Activated T-helper 2 cell treated with anti-CD3 and anti-CD28 coated beads, Interferon-gamma antibody, Interleukin-2, Interleukin-4, amounts not matched to agents 10 μg/mL and 5 μg/mL and 100 μg/mL, durations not matched to agents 14 hours and 24 hours and 36 hours (primary cell): ENCODE measurements at places on chromosomes 5 and 9. TPM values are rescaled to one million over a fixed set of nuclear protein-coding genes. Genes with fewer than 3 reads are reported as not detected.

CER1 gene
- total RNA-seq, result not detected in 2 replicates

DNA sequence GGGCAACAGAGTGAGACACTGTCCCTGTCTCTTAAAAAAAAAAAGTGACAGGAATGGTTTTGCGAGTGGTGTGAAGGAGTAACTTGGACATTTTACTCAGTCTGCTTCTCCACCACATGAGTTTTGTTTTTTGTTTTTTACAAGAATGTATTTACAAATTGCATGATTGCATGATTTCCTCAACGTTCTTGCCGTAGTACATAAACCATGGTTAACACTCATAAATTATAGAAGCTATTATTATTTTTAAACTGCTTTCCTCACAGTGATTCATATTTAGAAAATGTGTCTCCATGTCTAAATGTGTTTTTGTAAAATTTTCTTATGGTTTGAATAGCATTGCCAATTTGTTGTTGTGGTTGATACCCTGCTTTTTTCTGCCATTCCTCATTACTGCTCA, 220.0 kb downstream of the GOLPH3 start:
- DNase-seq, result no peak

DNA sequence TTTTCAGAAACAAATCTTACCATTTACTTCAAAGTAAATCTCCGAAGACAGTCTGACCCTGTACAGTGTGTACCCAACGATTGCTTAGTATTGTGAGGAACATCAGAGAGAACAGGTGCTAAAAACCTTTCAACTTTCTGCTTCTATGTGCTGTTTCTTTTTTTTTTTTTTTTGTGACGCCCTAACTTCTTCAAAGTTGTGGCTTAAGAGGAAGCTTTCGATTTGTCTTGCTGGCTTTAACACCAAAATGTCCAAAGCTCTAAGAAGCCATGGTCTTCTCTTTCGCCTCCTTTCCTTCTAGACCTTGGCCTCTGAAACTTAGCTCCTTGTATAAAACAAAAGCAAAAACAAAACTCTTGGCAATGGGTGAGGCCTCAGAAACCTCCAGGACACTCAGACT, 1.2 kb downstream of the TNFSF8 start:
- DNase-seq, result no peak

DNA sequence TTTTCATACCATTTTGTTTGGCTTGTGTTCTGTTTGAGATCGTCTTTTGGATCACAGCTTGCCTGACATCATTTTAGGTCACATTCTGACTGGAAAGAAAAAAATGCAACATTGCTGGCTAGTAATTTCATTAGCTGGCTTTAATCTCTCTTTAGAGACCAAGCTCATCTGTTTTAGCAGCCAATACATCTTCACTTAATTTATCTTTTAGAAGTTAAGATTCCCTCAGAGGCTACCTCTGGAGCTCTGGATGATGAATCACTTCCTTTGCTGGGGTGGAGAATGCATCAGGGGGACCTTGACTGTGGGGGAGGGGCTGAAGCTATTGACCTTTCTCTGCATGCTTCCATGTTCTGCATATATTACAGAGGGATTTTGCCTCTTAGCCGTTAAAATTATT, 181.5 kb upstream of the OTULINL start:
- no peak for DNase-seq

UQCRQ gene
- 400 and 412 TPM in 2 replicates for total RNA-seq

DND1 gene
- total RNA-seq, result 3.2 and 3.5 TPM in 2 replicates

DNA sequence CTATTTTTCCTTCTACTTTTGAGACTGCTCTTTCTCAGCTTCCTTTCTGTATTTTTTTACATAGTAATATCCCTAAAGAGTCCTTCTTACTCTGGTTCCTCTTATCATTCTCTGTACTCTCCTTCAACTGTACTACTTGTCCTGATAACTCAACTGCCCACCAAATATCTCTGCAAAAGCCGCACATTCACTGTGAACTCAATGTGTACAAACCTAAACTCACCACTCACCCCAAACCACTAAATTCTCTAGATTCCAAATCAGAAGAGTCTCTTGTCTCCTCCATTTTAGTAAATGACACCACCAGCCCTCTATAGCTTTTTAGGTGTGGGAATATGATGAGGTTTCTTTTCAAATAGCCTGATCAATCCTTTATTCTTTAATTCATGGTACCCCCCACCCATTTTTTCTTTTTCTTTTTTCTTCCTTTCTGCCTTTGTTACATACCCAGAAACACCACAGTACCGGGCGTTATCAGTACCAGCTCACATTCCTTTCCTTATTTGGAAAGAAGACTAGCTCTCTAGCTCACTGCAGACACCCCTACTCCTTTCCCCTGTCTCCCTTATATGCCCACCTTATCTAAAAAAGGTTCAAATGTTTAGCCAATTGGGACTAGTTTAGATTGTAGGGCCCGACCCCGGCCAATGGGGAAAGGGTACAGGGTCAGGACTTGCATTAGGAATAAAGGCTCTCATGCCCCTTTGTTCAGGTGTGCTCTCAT, 63.1 kb upstream of the RANBP6 start:
- no peak for DNase-seq

- no peak for DNase-seq
Measured at GRCh38 chr9:8494571-8494970, 695.0 kb upstream of the DMAC1 start.

GRCh38 chr5:52887066-52887465, 99.3 kb downstream of the ITGA1 start:
- DNase-seq, result no peak

DNA sequence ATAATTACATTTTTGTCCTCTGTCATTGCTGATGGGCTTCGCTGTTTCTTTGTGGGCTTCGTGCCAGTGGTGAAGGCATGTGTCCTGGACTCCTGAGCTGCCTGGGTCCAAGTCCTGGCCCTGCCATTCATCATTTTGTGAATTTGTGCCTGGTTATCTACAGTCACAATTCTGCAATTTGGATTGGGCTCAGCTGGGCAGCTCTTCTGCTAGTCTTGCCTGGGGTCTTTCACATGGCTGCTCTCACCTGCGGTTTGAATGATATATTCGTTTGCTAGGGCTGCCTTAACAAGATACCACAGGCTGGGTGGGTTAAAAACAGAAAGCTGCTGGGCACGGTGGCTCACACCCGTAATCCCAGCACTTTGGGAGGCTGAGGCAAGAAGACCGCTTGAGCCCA, 192.7 kb upstream of the IER5L start:
- DNase-seq, result no peak

- no peak for DNase-seq
Measured at GRCh38 chr5:62372600-62372999, 31.1 kb downstream of the DIMT1 start.

GRCh38 chr5:93422652-93423280, 158.3 kb downstream of the NR2F1-AS1 start:
- no peak for DNase-seq

GRCh38 chr9:108751369-108751768, 104.4 kb downstream of the ACTL7B start:
- DNase-seq, result no peak

DNA sequence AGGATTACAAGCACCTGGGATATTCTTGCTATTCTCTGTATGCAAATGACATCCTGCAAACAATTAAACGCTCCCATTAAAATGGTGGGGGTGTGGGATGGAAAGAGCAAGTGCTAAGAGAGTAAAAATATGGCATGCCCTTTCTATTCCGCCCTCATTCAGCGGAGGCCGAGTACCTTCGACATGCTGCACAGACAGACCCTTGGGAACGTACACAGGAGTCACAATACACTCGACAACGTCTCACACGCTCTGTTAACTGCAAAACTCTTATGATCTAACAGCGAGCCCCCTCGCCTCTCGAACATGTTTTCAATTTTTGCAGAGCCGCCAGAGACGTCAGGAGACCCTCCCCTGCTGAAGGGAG, 322.2 kb downstream of the CEMIP2 start:
- no peak for DNase-seq

DNA sequence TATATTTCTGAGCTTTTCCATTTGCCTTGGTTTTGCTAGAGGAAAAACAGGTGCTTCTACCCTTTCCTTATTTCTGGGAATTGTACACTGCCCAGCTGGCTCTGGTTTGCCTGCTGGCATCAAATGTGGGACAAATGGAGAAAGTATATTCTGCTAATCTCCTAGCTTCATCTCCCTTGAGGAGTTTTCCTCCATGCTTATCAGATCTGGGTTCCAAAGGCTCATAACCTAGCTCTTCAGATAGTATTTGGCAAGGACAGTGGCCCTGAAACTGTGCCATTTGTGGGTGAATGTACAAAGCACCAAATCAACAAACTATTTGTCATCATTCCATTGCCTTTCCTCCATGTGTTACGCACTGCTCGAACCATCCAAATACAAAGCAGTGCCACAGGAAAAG, 16.2 kb downstream of the PRLR start:
- DNase-seq, result no peak

- DNase-seq, result no peak
Measured at GRCh38 chr9:88993871-88994460, 2.7 kb downstream of the S1PR3 start.

GRCh38 chr9:68631811-68632210, 73.2 kb upstream of the PIP5K1B start:
- DNase-seq, result no peak

CMYA5 gene
- total RNA-seq, result 0.11 and 0.44 TPM in 2 replicates

DNA sequence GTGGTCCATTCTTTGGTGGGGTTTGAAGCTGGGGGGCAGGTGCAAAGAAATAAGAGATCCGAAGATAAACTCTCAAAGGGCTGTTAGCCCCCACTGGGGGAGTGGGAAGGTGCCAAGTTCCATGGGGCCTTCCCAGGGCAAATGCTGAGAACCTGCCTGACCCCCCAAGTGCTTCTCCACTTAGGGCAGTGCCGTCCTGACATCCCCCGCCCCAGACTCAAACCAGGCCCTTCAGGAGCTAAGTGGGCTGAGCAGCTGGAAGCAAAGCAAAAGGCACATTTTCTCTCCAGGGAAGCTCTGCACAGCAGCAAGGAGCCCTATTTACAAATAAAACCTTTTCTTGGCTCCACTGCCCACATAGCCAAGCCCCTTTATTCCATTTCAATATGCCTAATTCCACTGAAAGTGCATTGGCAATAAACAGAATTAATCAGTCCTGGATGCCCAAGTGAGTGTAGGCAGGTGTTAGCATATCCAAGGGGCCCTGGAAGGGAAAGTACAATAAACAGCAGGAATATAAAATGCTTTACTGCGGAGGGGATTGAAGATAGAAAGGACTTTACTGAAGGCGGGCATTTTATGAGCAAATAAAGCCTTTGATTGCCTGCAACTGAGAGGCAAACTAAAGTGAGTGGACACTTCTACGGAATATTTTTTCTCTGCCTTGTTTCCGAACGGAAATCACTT, 44.6 kb downstream of the WHRN start:
- DNase-seq, result no peak

DNA sequence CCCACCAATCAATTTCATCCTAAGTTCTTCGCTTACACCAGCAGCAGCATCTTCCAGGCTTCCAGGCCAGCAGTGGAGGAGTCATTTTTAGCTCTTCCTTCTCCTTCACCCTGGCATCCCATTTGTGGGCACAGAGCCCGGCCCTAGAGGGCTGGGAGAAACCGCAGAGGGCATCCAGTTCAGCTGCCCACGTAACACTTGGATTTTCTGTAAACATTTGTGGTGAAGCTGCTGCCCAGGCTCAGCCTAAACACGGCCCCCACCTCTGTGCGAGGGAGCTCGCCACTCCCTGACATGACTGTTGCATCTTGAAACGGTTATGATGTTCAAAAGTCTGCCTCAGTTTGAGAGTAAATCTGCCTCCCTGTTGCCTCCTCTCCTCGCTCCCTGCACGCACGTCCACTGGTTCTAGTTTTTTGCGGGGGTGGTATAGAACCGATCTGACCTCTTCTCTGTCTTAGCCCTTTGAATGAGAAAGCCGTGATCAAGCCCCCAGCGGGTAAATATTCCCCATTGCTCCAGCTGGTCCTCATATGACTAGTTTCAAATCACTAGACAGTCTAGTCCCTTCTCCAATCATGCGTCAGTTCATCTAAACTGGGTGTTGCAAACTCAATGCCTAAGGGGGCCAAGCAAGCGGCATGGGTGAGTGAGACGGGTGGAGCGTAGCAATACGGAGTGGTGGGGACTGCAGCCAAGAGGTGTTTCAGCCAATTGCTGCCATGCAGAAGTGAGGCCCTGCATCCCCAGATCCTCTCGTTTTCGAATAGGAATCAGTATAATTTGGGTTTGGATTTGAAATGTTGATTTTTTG, 34.9 kb upstream of the N4BP3 start:
- DNase-seq, result no peak

ITK gene
- total RNA-seq, result 313 and 319 TPM in 2 replicates

DNA sequence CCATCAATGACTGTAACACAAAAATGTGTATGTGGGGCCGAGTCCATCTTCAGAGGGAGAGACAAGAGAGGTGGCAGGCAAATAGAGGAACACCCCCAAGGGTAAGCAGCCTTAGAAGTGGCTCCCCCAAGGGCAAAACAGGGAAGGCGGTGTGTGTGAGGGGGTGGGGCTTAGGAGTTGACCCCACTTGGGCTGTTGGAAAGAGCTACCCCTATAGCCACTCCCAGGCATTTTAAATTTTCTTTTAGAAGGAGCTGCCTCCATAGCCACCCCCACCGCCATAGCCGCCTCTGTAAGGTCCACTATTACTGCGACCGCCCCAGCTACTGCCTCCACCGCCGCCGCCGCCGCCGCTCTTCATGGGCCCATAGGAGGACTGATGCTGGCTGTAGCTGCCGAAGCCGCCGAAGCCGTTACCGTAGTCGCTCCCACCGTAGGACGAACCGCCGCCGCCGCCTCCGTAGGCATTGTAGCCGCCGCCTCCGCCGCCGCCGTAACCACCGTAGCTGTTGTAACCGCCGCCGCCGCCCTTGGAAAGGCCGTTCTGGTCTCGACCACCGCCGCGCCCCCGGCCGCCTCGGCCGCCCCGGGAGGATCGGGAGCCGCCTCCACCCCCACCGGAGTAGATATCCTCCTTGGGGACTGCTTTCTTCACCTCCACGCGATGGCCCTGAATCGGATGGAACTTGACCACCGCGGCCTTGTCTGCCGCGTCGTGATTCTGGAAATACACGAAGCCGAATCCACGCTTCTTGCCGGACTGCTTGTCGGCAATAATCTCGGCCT, 1.1 kb downstream of the HNRNPA0 start:
- DNase-seq, result peak; percentile 35

MARCOL gene
- total RNA-seq, result not detected in 2 replicates

PLEKHG4B gene
- total RNA-seq, result not detected in 2 replicates

DNA sequence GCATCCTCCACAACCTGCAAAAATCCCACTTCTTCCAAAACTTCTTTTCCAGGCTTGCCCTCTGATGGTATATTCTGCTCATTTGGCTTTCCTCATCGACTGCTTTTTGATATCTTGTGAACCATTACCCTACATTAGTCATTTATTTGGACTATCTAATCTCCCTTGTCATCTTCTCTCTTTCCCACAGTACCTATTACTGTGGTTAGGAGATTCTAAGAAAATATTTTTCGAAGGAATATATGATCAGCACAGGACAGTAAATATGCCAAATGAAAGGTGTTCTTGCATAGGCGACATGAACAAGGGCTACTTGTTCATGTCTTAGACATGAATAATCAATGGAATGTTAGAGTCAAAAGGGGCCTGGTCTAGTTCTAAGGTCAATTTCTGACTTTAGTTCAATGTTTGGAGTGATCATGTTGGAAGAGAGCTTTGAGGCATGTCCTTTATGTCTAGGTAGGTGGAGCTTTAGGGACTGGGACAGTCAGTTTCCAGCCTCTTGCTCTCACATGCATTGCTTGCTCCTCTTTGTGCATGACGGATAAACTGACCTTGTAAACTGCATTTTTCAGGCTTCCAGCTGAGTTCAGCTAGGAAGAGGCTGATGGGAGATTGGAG, 243.4 kb upstream of the RPS23 start:
- DNase-seq, result no peak

- no peak for DNase-seq
Measured at GRCh38 chr5:32767948-32768467, 56.9 kb downstream of the NPR3 start.

- no peak for DNase-seq
Measured at GRCh38 chr9:19769213-19769612, 19.6 kb downstream of the SLC24A2 start.
